CMK (cell line): ENCODE measurements at places on chromosomes 11 and 22.

DNA sequence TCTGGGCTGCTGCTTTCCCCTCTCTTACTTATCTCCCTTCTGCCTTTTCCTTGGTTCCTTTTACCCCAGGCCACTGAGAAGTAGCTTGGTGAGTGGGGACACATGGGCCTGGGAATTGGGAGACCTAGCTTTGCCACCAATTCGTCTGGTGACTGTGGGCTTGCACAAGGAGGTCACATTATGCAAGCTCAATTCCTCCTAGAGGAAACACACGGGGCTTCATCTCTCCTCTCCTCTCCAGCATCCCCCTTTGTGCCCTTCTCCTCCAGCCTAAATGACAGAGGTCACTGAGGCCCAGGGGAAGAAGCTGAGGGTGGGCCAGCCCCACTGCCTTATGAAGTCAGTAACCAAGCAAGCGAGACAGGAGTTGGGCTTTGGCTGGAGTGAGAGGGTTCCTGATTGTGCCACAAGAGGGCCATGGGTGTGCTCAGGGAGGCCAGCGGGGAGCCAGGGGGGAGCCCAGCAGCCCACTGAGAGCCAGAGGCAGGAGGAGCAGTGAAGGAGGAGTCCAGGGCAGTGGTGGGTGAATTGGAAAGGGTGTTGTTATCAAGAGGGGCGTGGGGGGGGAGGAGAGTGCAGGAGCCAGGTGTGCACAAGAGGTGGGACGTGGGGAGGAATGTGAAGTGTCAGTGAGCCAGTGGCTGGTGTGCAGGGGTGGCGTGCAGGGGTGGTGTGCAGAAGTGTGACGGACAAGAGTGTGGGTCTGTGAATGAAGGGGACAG, 2.0 kb downstream of the CLCF1 start:
- no peak for DNase-seq

- no peak for DNase-seq
Measured at GRCh38 chr11:4095509-4096230, 1.1 kb downstream of the RRM1 start.

GRCh38 chr11:66280428-66280827, 2.5 kb downstream of the CNIH2 start:
- no peak for DNase-seq

DNA sequence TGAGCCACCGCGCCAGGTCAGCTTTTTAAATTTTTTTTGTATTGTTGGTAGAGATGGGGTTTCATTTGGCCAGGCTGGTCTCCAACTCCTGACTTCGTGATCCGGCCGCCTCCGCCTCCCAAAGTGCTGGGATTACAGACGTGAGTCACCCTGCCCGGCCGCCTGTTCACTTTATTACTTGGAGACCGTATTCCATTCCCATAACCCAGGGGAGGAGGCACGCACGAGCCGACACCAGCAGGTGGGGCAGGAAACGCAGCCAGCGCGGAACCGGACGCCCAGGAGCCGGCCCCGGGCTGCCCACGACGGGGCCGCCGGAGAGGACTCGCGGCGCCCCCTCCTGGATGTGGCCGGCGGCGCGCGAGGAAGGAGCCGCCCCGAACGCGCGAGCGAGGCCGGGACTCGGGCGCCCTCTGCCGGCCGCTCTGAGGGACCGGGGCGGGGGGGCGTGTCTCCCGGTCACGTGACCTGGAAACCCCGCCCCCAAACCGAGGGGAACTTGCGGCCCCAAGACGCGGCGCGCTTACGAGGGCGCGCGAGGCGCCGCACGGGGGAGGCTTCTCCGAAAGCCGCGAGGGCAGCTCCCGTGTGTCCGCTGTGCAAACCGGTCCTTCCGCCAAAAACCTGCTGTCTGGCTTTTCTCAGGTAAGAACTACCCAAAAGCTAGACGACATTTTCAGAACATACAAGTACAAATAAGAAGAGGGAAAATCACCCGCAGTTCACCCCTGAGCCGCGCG, 11.6 kb upstream of the RNH1 start:
- peak; percentile 69 for DNase-seq

DNA sequence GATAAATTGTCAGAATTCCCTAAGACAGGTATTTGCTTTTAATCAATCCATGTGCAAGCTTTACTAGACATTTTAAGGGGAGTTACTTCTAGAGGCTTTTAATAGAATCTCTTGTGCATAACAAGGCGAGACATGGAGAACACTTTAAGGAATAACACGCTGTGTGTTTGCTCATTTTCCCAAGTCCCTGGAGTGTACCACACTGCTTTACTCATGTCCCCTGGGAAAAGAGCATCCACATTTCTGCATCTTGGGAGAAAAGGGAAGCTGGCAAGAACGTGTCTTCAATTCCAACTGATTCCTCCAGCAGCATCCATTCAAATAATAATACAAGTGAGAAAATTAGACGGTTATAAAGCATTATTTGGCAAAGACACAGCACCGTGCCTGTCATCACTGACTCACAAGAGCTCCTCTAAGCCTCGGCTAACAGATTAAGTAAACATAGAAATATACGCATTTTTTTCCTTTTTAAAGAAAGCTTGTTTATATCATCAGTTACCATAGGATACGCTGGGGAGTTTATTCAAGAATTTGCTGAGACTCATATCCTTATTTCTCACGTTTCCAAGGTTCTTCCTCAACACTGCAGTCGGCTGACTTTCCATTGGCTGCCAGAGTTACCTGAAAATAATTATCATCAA, 121.5 kb downstream of the CD44 start:
- no peak for DNase-seq

GRCh38 chr11:11426226-11426952, 73.3 kb upstream of the CSNK2A3 start:
- DNase-seq = no peak

DNA sequence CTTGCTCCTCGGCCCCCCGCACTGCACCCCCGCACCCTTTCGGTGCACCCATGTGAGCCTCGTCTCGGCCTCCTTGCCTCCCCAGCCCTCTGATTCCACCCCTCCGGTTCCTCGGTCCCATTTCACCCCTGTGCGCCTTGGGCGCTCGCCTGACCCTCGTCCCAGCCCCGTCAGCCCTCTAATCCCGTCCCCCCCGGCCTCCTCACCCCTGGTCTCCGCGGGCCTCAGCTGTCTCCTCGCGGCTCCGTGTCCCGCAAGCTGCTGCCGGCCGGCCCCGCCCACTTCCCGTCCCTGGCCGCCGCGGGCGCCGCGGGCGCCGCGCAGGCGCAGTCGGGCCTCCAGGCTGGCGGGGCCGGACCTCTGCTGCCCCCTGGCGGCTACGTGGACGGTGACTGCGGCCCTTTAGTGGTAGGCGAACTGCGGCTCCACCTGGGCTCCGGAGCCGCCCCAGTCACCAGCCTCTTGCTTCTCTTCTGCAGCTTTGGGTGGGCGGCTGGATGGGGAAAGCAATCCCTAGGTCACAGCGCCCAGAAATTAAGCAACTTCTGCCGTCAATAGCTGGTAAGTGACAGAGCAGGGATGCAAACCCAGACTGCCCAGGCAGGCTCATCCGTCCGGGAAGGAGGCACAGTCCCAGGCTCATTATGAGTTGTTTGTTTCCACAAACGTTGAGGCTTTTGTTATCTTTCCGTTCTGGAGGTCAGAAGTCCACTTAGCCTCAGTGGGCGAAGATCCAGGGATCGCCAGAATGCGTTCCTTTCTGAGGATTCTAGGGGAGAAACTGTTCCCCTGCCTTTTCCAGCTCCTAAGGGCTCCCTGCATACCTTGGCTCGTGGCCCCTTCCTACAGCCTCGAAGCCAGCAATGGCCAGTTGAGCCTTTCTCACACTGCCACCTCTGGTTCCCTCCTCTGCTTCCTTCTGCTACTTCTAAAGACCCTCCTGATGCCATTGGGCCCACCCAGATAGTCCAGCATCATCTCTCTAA, at the start of gene PPM1F:
Gene PPM1F (minus strand): TSS at position 263 of the 986 bp plus-strand sequence. CDS start 6,800 bp downstream, outside the sequence.
- peak; percentile 59 for DNase-seq

DNA sequence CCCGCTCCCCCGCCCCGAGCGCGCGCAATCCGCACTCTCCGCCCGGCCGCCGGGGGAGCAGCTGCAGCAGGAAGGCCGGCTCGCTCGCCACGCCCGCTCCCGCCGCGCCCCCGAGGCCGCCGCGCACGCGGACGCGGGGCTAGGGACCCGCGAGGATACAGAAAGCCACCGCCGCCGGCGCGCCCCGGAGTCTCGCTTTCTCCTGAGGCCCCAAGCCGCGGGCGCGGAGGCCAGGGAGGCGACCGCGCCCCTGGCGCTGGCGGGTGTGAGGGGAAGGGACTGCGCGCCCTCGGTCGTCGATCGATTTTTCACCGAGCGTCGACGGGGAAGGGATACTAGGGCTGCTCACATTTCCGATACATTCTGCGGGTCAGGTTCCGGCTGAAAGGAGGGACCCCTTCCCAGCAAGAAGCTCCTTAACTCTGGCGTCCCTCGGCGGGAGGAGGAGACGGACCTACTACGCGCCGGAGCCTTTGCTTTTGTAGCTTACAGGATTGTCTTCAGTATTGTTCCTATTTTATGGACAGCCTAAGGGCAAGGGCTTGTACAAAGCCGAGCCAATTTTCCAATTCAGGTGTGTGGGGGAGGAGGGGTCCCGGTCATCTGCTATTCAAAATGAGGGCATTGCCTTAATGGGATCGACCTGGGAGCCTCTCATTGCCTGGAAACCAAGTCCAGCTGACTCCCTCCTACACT, 416 bp upstream of the GAB2 start:
- peak; percentile 70 for DNase-seq

- DNase-seq = no peak
Measured at GRCh38 chr11:13335319-13335718, 57.7 kb downstream of the BMAL1 start.

DNA sequence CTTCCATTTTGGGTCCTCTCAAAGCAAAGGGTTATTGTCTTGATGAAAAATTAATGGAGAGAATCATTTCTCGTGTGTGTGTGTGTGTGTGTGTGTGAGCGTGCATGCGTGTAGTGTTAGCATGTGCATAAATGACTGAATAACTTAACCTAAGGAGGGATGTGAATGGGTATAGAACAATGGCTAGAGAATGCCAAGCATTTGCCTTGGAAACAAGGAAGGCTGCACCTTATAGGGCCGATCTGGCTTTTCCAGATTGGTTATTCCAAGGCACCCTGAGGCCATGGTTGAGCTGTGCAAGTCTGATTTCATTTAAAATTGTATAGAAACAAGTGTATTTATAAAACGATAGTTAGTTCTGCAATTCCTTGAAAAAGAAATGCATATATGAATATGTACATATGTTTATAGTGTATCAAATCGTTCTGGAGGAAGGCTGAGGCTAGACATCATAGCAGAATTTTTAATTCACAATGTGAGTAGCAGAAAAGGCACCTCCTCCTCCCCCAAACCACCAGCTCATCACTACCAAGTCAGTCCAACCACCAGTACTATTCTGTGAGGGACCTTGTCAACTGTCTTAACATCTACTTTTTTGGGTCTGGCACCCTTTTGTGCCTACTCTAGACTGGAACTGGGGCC, 322.7 kb upstream of the ISX start:
- DNase-seq = no peak

GRCh38 chr11:12253843-12254281, 123.5 kb upstream of the PARVA start:
- DNase-seq = no peak

DNA sequence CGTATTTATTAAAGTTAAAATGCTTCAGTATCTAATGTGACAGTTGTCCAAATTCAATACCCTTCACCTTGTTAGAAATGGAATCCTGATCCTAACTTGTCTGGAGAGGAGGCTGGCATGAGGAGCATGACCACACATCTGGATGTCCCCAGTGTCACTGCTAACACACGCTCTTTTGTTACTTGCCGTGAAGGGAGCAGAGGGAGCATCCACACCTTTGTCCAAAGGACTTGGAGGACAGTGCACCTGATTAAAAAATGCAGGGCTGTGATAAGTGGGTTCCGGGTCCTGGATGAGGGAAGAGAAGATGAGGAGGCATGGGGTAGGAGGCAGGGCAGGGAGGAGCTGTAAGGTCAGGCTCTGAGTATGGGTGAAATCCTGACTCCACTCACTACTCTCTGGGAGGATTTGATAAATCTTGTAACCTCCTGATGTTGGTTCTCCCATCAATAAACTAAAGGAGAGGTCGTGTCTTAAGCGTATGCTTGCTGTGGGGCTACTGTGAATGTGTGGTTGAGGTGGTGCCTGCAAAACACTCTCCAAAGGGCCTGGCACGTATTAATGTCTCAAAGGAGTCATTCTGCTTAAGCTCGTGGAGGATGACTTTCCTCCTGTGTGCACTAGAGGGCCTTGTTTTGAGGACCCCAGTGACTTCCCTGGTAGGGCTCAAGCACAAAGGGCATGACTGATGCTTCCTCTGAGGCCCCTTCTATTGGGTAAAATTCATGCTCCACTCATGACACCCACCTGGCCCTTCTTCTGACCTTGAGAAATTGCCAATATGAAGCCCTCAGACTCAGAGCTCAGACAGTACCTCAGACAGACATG, 16.8 kb upstream of the IGLL5 start:
- DNase-seq = no peak

DNA sequence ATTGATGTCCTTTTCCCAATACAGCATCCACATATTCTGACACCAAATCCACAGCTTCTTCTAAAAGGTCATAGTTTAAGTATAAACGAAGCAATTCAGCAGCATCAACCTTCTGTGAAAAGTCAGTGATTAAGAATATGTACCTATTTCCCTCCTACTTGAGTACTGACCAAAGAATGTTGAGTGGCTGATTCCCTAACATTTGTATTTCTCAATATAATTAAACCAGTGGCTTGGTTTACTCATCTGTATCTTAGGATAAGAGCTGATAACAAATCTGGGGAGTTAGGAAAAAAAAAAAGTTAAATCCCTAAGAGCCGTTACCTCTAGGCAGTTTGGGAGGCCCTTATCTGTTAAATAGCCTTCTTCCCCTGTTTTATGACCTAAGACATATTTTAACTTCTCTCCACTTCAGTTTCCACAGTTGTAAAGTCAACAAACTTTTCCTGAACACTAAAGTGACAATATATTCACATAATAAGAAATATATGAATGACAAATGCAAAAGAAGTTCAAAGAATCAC, 16.0 kb upstream of the FNBP4 start:
- no peak for DNase-seq

DNA sequence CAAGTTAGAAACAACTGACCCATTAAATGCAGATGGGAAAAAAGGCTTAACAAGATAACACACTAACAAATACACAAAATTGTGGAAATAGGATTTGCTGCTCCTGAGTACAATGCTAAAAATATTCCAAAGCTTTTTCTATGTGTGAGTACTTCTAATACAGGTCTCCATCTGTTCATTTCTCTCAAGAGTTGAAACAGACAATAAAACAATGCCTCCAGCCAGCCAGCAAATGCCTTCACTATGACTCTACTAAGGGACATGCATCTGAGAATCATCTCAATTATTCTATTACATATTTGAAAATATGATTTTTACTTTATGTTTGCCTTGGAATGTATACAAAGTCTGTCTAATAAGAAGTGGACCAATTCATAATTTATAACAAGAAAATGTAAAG, 119.0 kb downstream of the CADM1 start:
- no peak for DNase-seq

GRCh38 chr11:72599325-72600117, 74.7 kb downstream of the PDE2A start:
- no peak for DNase-seq

GRCh38 chr11:77487790-77488189, 13.9 kb upstream of the PAK1 start:
- DNase-seq = no peak

DNA sequence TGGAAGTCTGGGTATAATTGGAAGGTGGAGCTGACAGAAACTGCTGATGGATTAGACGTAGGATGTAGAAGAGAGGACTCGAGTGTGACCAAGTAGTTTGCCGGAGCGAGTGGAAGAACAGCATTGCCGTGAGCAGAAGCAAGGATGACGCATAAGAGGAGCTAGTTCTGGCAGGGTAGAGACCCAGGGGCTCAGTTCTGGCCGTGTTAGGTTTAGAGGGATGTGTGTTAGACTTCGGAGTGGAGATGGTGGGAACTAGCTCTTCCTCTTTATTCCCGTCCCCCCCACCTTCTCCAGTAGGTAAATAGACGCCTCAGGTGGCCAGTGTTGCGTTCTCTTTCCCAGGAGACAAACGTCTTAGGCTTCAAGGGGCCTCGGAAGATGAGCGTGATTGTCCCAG, 19.1 kb downstream of the TUB start:
- DNase-seq = no peak
